ENCODE measurements at places on chromosomes 2 and 18. TPM values are rescaled to one million over a fixed set of nuclear protein-coding genes. Genes with fewer than 3 reads are reported as not detected.

Gene ANTXR1
- 3.6 TPM for polyA plus RNA-seq

Gene PRKAG3
- polyA plus RNA-seq: not detected

Gene SLC25A12
- polyA plus RNA-seq: 14.0 TPM

Gene ATP6V1B1
- polyA plus RNA-seq: 1.6 TPM

Gene FMNL2
- polyA plus RNA-seq: 67.7 TPM

Gene TNS1
- polyA plus RNA-seq: 127 TPM

Gene TRAPPC8
- 38.8 TPM for polyA plus RNA-seq

Gene RASGRP3
- 0.01 TPM for polyA plus RNA-seq

Gene SH3RF3
- polyA plus RNA-seq: 0.01 TPM

Gene LYPD6B
- polyA plus RNA-seq: not detected

Gene MMADHC
- 90.2 TPM for polyA plus RNA-seq

Gene CFAP65
- polyA plus RNA-seq: 0.03 TPM

Gene SULT1C2
- 5.3 TPM for polyA plus RNA-seq

Gene REG3G
- polyA plus RNA-seq: not detected

Gene CHAC2
- 1.7 TPM for polyA plus RNA-seq

Gene TPO
- polyA plus RNA-seq: not detected

Gene HAUS1
- 13.2 TPM for polyA plus RNA-seq

Gene C1QL2
- not detected for polyA plus RNA-seq
